ENCODE measurements at places on chromosomes 1 and 21. TPM values are rescaled to one million over a fixed set of nuclear protein-coding genes. Genes with fewer than 3 reads are reported as not detected.

CFAP74 gene
- polyA plus RNA-seq: 0.16 TPM

KIAA1614 gene
- 3.3 TPM for polyA plus RNA-seq

UTS2 gene
- not detected for polyA plus RNA-seq

PDZK1 gene
- polyA plus RNA-seq: 21.6 TPM

PGLYRP4 gene
- not detected for polyA plus RNA-seq

DYNLT5 gene
- 0.72 TPM for polyA plus RNA-seq

TRIM45 gene
- 30.1 TPM for polyA plus RNA-seq

CD52 gene
- 4.0 TPM for polyA plus RNA-seq

TNFSF4 gene
- polyA plus RNA-seq: 0.30 TPM

METTL18 gene
- 3.2 TPM for polyA plus RNA-seq

ICOSLG gene
- 0.87 TPM for polyA plus RNA-seq

ZNF593OS gene
- 0.35 TPM for polyA plus RNA-seq

SNRPE gene
- 67.9 TPM for polyA plus RNA-seq

KRTAP12-2 gene
- not detected for polyA plus RNA-seq

ITPKB gene
- 4.6 TPM for polyA plus RNA-seq

KCNK2 gene
- polyA plus RNA-seq: 0.72 TPM

GJA9 gene
- polyA plus RNA-seq: not detected

MMP23B gene
- polyA plus RNA-seq: 1.1 TPM

BSDC1 gene
- 40.5 TPM for polyA plus RNA-seq

OR2G6 gene
- not detected for polyA plus RNA-seq

SERINC2 gene
- polyA plus RNA-seq: 29.9 TPM

RBM34 gene
- 43.2 TPM for polyA plus RNA-seq

FOXD2 gene
- 0.02 TPM for polyA plus RNA-seq

FCRL6 gene
- 0.19 TPM for polyA plus RNA-seq

LINGO4 gene
- polyA plus RNA-seq: 0.27 TPM

CCDC181 gene
- polyA plus RNA-seq: 1.9 TPM

HSPG2 gene
- 123 TPM for polyA plus RNA-seq

C8B gene
- polyA plus RNA-seq: not detected

CCDC30 gene
- 2.2 TPM for polyA plus RNA-seq

EEIG2 gene
- polyA plus RNA-seq: 1.8 TPM

OLIG2 gene
- not detected for polyA plus RNA-seq

MYBPH gene
- not detected for polyA plus RNA-seq

C1orf167 gene
- 1.4 TPM for polyA plus RNA-seq

CLIC4 gene
- polyA plus RNA-seq: 12.0 TPM

HLX gene
- 3.0 TPM for polyA plus RNA-seq

RUNX1 gene
- polyA plus RNA-seq: 2.1 TPM

LACTBL1 gene
- polyA plus RNA-seq: not detected

KDM5B gene
- polyA plus RNA-seq: 10.5 TPM

LSM10 gene
- polyA plus RNA-seq: 21.4 TPM

AIRE gene
- not detected for polyA plus RNA-seq

SFN gene
- 0.46 TPM for polyA plus RNA-seq

CELA3B gene
- polyA plus RNA-seq: 6,851 TPM

ARV1 gene
- 17.8 TPM for polyA plus RNA-seq

PROX1 gene
- 8.9 TPM for polyA plus RNA-seq

TEX38 gene
- 0.35 TPM for polyA plus RNA-seq

ARHGEF10L gene
- polyA plus RNA-seq: 103 TPM

NR5A2 gene
- polyA plus RNA-seq: 29.6 TPM

LYPD8 gene
- polyA plus RNA-seq: not detected

All from pancreas (tissue), 10 donors.